ENCODE measurements at places on chromosomes 2 and 18.

GRCh38 chr2:111534910-111535352, 349.1 kb downstream of the ANAPC1 start:
- DNase-seq, result no peak

DNA sequence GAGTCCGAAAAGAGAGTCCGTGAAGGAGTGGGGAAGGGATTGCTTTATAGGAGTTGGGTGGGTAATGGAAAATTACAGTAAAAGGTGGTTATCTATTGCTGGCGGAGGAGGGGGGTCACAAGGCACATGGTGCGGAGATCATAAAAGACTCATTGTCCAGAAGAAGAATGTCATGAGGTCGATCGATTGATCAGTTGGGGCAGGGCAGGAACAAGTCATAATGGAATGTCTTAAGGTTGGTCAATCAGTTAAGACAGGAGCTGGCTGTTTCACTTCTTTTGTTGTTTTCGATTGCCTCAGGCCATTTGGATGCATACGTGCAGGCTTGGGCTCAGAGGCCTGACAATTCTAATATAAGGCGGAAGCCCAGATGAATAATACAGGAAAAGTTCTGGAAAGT, 473.0 kb upstream of the TNP1 start:
- DNase-seq, result no peak

GRCh38 chr18:46452820-46453219, 204.2 kb downstream of the LOXHD1 start:
- DNase-seq, result no peak

DNA sequence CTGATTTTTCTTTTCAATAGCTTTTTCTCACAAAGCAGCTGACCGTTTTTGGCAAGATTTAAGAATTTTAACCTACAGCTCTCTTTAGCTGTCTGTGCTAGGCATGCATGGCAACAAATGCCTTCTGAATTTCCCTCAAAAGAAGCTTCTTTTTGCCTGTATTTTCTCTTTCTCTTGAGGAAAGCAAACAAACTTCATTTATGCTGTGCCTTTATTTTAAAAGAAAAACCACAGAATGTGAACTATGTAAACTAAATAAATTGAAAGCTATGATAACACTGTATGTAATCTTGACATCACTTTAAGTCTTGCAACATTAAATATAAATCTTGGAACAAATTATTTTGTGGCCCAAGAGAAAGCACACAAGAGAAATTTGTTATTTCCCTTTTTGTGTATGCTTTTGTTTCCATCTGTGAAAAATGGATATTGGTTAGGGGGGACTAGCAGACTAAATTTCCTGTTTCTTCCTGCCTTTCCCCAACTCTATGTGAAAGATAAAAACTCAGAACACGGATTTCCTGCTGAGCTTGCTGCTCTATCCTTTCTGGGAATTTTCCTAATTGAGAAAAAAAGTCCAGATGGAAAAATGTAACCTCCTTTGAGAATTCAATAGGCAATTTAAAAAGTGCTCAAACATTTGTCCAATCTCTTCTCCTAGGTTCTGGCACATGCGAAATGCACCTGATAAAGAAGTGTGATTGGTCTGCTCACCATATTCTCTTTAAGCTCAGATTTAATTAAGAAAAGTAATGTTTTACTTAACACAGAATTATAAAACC, 20.9 kb upstream of the TFPI start:
- DNase-seq, result no peak

DNA sequence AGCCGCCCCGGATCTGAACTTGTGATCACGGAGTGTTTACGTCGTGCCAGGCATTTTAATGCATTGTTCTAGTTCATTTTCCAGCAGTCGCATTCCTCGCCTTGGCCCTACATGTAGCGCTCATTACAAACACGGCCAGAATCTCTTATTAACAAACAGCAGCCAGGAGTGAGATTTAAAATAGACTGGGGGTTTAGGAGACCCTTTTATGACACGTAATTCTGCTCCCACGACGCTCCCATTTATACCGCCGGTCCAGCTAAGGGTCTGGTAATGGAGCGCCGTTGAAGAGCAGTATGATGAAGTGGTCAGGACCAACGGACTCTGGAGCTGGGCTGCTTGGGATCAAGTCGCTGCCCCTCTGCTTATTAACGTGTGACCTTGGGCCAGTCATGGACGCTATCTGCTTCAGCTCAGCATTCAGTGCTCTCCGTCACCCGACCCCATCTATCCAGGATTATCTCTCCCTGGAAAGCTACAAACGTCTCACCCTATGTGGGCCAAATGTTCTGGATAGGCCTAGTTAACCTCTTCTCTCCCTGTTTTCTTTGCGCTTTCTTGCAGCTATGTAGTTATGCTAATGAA, 745 bp downstream of the MSH2 start:
- DNase-seq, result no peak

DNA sequence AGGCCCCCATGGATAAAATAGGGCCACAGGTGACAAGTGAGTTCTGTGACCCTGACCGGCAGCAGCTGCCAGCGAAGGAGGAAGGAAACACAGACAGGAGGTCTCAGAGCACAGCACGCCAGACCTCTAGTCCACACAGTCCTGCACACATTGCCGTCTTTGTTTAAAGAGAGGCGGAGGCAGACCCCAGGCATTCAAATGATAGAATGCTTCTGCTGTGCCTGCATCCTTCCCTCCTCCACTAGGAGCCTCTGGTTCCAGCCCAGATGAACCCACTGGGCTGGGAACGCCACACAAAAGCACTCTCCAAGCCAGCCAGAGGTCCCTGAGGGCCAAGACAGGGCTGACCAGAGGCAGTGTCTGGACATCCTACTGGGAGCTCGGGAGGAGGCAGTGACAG, 118.7 kb downstream of the KLHL29 start:
- no peak for DNase-seq

DNA sequence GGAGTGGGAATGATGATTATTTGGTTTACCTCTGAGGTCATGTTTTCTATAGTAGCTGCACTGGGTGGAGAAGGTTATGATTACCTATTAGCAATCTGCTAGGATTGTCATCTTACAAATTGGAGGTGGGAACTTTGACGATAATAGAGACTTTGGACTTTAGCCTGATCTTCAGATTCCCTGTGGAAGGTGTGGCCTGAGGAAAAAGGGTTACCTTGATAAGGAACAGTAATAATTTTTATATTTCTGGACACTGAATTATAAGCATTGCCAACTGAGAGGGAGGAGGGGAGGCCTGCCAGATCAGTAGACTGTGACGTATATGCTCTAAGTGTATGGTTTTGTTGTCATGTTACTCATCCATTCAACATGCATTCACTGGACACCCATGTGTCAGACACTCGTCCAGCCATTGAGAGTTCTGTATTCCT, 183.4 kb upstream of the FOSL2 start:
- no peak for DNase-seq

DNA sequence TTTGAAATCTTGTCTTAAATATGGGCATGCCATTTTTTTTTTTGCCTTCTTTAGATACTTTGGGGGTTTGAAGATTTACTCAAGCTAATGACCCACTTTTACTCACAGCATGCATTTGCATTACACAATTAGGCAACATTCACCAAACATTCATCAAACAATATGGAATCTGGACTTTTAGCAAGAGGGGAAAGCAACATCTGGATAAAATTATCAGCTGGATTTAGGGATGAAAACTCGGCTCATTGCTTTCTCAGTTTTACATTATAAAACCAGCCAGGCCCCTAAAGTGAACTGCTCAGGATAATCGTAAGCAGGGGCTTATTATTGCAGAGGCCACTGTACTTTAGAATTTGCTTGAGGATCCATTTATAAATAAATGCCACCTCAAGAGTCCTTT, 44.7 kb downstream of the SOX11 start:
- DNase-seq, result no peak

Data from CD8-positive, alpha-beta memory T cell (primary cell).